H9 (cell line): ENCODE measurements at places on chromosomes 11 and 22. TPM values are rescaled to one million over a fixed set of nuclear protein-coding genes. Genes with fewer than 3 reads are reported as not detected.

HBB gene
- not detected in 2 replicates for total RNA-seq

GRCh38 chr22:38126928-38127668 is 16.6 kb upstream of the BAIAP2L2 start:
- no peak for DNase-seq

- DNase-seq: no peak
These were observed 58.9 kb downstream of the SHANK2 start for GRCh38 chr11:71193431-71193830.

DNA sequence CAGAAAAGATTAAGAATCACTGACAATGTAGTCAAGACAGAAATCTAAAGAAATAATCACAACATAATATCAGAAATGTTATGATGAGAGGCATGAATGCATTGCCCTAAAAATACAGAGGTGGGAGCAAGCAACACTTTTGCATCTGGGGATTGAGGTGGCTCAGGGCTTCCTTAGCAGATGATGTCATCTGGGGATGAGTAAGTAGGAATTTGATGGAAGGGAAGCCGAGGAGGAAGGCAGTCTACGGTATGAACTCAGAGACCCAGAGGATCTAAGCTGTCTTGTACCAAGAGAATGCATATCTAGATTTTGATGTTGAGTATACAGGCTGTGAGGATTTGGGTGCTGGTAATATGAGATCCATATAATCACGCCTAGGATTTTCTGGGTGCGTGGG is 193.0 kb upstream of the SNX19 start:
- no peak for DNase-seq

- DNase-seq: no peak
These were observed 151.3 kb downstream of the CEP164 start for GRCh38 chr11:117478926-117479325.

DNA sequence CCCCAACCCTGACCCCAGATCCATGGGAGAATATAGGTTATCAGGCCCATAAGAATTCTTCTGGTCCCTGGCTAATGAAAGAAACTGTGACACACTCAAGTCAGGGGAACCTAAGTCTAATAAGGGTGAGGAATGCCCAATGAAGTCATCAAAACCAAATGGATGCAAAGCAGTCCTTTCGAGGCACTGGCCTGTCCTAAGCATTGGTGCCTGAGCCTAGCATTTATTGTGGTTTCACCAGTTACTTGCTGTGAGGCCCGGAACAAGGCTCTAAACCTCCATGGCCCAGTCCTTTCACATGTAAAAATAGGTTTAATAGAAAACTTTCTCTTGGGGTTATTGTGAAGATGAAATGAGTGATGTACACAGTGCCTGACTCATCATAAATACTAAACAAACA is 712.6 kb downstream of the DLG2 start:
- DNase-seq: no peak
